Muscle of leg (tissue), 16 donors: ENCODE measurements at places on chromosomes 6 and 20. TPM values are rescaled to one million over a fixed set of nuclear protein-coding genes. Genes with fewer than 3 reads are reported as not detected.

- no peak for DNase-seq
These were observed 27.9 kb downstream of the ELMO2 start for GRCh38 chr20:46378412-46379009.

DNA sequence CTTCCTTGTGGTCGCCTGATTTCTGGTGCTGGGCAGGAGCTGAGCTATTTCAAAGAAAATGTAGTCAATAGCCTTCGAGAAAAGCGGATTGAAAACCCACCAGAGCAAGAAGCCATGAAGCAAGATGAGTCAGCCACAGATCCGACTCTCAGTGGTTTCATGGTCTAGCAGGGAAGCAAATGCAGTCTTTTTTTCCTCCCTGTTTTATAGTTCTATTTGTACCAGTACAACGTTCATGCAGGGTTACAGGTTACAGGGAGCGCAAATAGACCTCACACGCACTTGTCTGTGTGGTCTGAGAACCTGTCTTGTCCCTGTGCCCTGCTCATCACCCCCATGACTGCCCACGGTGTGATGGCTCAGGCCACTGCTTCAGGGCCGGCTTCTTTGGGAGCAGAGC is 309.8 kb upstream of the SUPT3H start:
- no peak for DNase-seq

GRCh38 chr6:36724514-36725390 is 27.1 kb downstream of the RAB44 start:
- peak; percentile 36 for DNase-seq

GRCh38 chr6:139920027-139920775 is 545.8 kb upstream of the CITED2 start:
- peak; percentile 46 for DNase-seq

The ARMC12 gene
- polyA plus RNA-seq: 0.91 TPM

The MRAP2 gene
- polyA plus RNA-seq: 18.1 TPM

The RFX6 gene
- not detected for polyA plus RNA-seq

The ZC3H12D gene
- 0.16 TPM for polyA plus RNA-seq
